Urinary bladder (tissue), 4 donors: ENCODE measurements at places on chromosomes 1 and 21. TPM values are rescaled to one million over a fixed set of nuclear protein-coding genes. Genes with fewer than 3 reads are reported as not detected.

DNA sequence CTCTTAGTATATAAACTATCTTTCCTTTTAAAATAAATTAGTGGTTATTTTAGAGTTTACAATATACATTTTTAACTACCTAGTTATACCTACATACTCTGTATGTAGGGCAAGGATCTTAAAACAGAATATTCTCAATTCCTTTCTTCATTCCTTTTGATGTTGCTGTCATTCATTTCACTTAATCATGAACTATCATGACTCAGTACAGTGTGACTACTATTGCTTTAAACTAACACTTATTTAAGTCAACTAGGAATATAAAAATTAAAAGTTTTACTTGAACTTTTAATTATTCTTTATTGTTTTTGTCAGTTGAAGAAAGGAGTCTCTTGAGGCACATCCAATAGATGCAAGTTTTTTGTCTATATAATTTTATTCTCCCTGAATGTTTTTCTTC, 726.4 kb downstream of the BRINP3 start:
- DNase-seq = no peak

DNA sequence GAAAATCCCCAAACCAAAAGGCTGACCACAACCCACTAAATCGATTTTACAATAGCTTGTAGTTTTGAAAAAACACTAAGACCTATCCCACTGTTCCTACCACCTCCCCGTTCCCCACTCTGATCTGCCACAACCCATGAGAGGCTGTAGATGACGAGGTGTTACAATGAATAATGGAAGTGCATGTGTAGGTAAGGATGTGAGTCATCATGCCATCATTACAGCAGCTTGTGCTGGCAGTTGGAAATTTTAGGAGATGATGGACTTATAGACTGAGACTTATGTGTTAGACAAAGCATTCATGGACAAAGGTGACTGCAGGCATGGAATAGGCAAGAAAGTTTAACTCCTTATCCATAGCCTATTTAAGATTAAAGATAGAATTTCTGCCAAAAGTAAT, 184.7 kb upstream of the CACYBP start:
- no peak for DNase-seq

- DNase-seq = no peak
Observed at GRCh38 chr1:59171788-59172187, 125.1 kb upstream of the FGGY start.

GRCh38 chr1:16120940-16121410, 34.9 kb downstream of the EPHA2 start:
- no peak for DNase-seq

- no peak for DNase-seq
Observed at GRCh38 chr1:50634251-50634650, 211.0 kb upstream of the DMRTA2 start.

DNA sequence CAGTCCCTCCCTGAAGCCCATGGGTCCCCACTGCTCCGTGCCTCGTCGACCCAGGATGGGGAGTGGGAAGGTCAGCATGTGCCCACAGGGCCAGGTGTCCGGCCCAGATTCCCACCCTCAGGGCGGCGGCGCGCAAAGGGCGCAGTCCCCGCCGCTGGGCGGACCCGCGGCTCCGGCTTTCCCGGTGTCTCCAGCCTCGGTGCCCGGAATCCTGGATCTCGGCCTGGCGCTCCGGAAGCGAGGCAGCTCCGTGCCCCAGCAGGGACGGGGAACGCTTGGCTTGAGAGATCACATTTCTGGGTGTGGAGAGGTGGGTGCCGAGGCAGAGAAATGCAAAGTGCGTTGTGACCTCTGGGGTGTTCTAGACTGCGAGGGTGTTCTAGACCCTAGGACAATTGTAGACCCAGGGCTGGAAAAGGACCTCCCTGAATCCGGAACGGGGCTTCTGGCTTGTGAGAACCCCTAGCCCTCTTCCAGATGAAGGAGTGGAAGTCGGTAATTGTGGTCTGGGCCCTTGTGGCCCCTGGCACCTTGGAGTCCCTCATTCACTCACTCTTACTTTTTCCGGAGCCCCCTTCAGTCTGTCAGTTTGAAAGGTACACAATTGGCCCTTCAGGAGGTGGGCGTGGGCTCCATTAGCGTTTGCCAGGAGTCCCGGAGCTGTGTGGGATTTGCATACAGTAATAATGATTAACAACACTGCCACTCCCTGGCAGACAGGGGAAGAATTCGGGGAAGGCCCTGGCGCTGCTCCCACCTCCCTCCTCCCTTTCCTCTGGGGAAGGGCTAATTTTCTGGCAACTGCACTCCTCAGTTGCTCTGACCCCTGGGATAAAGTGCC, 1.6 kb upstream of the KCND3 start:
- DNase-seq = peak; percentile 43

GRCh38 chr1:174676856-174677255, 229.1 kb downstream of the GPR52 start:
- no peak for DNase-seq

DNA sequence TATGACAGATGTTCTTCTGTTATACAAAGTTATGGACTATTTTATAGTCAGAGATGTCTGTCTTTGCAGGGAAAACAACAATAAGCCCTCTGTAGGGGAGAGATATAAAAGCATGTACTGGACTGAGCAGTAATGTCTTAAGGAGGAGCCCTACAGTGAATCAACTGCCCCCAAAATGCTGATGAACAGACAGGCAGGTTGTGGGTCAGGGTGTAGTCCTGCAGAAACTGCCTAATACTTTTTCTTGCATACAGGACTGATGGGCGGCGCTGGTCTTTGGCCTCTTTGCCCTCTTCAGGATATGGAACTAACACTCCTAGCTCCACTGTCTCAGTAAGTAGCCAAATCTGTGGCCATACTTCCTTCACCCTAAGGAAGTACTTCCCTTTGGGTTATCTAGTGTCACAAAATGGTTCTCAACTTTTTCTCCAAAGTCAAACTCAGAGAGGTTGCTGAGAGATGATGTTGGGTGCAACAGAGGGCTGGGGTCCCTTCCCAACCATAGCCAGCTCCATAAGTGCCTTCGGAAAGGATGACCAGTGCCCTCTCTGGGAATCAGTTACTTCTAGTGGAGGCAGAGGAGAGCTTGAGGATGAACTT, 129.8 kb downstream of the PIK3R3 start:
- no peak for DNase-seq

DNA sequence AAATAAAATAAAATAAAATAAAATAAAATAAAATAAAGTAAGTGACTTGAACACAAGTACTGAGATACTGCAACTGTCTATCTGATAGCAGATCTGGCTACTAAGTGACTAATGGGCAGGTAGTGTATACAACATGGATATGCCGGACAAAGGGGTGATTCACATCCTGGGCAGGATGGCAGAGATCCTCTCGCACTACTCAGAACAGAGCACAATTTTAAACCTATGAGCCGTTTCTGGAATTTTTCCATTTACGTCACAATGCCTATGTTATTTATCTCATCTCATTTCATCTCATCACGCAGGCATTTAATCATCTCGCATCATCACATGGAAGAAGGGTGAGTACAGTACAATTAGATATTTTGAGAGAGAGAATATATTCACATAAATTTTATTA, 233.3 kb upstream of the COA6 start:
- no peak for DNase-seq

DNA sequence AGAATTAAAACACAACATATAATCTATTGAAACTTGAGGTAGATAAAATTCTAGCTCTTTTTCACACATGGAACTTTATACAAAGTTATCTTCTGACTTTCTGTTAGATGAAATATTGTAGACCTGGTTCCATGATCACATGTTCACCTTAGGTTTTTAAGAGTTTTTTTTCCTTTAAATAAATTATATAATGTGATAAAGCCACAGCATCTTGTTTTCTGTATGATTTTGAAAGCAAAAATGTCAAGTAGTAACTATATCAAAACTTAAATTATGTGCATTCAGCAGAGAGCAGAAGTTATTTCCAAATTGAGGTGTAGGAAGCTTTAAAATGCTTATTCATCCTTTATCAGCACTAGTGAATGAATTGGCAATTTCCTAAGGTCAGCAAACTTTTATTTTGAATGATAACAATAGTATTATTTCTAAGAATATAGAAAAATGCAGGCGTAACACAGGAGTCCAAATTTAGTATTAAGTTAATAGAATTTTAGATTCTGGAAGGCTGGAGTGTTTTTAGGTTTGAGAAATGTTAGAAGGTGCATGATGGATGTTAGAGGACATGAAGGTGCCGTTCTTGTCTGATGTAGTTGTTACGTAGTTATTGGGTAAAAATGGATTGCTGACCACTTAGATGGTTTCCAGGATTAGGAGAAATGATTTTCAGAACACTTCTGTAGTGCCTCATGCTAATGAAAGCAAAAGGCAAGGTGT, 17.5 kb downstream of the BACH1 start:
- DNase-seq = no peak

- DNase-seq = no peak
Observed at GRCh38 chr1:235901461-235901860, 34.8 kb upstream of the LYST start.

DNA sequence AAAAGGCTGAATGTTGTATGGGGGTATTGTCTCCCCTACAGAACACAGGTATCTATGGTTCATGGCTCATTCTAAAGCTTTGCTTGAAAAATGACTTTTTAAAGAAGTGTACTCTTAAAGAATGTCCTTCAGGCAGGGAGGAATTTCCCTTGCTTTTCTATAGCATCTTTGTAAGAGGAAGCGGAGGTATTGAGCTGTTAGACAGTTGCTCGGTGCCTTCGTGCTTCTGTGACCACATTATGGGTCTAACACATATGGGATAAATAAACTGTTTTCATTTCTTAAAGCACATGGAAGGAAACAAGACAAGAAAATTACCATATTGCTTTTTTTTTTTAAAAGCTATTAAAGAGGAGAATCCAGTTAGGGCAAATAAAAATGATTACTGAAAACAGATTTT, 182.9 kb downstream of the NTNG1 start:
- DNase-seq = no peak

DNA sequence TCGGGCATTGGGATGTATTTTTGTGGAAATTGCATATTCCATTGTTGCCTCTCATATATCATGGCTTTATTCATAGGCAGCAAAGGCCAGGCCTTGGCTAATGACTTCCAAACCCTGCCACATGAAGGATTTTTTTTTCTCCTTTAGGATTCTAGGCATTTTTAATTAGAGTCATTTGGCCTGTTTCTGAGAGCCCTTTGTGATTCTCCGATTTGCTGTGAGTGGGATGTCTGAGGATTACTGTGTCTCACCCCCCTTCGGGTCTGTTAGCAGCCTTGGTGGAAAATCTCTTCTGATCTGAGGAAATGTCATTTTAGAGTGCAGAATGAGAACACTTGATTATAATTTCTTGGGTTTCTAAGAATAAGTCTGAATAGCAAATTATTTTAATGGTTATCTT, 253.5 kb downstream of the NTNG1 start:
- DNase-seq = no peak

- no peak for DNase-seq
Observed at GRCh38 chr1:247241691-247242090, 14.2 kb upstream of the VN1R5 start.

DNA sequence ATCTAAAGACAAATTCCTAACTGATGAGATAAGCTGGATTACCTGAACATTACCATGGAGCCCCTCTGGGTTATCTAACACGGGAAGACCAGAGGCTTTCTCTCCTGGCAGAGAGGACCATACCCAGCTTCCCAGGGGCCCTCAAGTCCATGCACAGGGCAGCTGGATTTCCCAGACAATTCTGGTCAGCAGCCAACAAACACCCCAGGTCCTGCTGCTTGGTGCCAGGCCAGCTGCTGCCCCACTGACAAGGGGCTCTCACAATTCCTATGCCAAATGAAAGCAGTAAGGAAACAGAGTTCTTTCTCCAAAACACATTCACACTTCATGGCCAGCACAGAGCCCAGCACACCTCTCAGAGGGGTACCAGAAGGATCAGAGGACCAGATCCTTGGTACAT, 114.2 kb downstream of the HLCS start:
- DNase-seq = no peak

GRCh38 chr1:161390559-161390858, 22.8 kb upstream of the CFAP126 start:
- DNase-seq = no peak

- DNase-seq = no peak
Observed at GRCh38 chr1:92136341-92136740, 56.2 kb downstream of the BTBD8 start.

GRCh38 chr1:6392809-6393399, 663 bp downstream of the ACOT7 start:
- no peak for DNase-seq

DNA sequence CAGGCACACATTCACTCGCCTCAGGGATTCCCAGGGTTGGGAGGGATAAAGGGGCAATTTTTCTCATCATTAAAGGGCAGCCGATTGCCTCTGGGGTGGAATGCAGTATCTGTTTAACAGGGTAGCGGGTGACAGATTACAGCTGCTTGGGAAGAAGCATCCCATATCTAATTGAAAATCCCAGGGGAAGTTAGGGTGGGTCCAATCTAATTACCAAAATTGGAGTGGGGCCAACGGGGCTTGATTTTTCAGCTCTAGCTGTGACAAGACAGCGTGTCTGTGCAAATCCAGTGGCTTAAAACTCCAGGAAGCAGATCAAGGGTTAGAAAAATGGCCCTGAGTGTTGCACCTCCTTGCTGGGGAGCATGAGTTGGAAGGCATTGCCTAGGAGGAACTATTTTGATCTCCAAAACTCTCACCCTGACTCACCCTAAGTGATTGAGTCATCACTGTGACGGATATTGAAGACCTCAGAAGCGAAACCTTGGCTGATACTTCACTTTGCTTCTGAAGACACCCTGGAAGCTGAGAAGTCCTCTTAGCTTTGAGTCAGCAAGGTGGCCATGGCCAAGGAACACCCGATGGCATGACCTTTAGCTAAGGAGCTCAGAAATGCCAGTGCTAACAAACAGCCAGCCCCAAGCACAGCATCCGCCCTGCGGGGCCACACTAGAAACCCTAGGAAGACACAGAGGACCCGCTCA, 46.0 kb downstream of the GRHL3 start:
- no peak for DNase-seq

Gene TBX19
- total RNA-seq = 1.1 TPM

Gene MAP3K21
- 2.6 TPM for total RNA-seq

Gene SIM2
- total RNA-seq = 0.63 TPM

Gene MX2
- 10.3 TPM for total RNA-seq

Gene ANXA9
- total RNA-seq = 5.2 TPM

Gene RGL1
- 69.4 TPM for total RNA-seq

Gene TRIM58
- total RNA-seq = 3.1 TPM

Gene KRTAP7-1
- not detected for total RNA-seq

Gene CENPF
- total RNA-seq = 46.2 TPM

Gene PPFIA4
- 6.5 TPM for total RNA-seq

Gene XCL2
- total RNA-seq = not detected

Gene C8A
- total RNA-seq = not detected
